ENCODE measurements at places on chromosomes 2 and 18. TPM values are rescaled to one million over a fixed set of nuclear protein-coding genes. Genes with fewer than 3 reads are reported as not detected.

Gene KYNU
- total RNA-seq = 2.1 TPM

Gene SERPINB7
- total RNA-seq = not detected

DNA sequence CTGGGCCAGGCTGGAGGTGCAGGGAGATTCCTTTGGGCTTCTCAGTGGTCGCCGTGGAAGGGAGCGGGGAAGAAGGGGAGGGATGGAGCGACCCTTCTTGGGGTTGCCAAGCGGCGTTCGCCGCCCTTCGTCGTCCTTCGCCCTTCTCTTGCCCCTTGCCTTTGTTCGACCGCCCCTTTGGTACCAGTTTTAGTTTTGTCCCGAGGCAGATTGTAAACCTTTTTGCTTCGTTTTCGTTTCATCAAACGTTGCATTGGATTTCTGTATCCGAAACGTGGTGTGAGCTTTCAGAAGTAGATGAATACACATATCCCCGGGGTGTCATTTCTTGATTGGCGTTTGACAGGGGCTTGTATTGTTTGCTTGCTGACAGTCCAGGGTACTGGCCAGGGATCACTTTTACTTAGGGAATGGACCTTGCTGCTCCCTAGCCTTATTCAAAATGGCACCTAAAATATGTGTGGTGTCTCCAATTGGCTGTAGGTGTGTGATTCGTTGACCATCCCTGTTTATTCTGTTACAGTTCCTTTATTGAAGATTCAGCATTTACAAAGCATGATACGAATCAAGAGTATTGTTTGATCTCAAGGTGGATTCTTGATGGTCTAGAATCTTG lies 788 bp downstream of the USP14 start:
- DNase-seq = no peak

DNA sequence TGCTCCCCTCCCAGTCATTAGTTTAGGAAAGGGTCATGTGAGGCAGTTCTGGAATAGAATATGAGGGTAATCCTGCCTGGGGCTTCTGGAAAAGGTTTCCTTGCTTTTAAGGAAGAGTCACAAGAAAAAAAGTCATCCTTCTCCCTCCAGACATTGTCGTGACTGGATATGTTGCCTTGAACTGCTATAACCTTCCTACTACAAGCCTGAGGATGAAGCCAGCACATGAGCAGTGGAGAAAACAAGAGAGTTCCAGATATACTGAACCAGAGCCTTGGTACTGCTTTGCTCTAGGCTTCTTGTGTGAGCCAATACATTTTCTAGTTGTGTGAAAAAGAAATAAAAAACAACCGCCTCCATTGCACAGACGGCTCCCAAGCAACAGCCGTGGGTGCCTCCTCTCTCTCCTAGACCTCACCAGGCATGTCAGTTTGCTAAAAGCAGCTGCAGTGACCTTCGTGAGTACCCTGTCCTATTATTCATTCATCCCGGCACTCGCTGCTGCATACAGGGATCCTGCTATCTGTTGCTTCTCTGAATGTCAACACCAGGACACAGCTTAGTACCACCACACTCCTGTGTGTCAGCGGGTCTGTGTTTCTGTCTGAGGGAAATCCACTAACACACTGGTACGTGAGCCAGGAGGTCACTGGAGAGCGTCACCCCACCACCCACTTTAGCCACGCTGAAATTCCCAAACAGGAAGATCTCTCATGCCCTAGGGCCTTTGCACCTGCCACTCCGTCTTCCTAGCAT lies 186.7 kb downstream of the KLHL29 start:
- DNase-seq = no peak

DNA sequence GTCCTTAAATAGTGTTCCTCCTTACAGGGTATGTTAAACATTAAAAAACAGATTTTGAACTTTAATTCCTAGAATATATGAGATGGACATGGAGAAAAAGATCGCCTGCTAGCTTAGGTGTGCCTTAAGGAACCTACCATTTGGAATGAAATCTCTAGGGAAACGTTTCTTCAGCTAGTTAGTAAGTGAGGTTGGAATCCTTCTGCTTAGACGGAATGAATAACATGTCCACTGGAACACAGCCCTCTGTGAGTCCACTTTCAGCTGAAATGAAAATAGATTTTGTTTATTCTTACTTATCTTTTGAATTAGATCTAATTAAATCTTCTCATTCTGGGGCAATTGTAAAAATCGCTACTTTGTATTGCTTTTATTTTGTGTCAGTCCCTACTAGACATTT lies 28.4 kb downstream of the NAB1 start:
- DNase-seq = no peak

DNA sequence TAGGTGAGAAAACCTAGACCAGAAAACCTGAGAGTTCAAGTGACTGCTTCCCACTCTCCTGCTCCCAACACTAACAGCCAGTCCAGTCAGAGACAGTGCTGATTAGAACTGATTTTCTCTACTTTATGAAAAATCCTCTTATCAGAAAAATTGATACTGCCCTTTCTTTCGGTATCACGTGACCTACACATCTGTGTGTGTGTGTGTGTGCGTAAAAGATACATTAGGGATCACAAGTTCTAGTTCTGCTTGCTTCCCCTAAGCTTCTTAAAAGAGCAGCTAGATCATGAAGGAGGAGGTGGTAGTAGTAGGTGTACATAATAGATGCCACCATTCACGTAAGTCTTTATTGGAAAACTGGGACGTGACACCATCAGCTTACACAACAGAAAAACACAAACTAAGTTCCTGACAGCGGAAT lies 1.5 kb downstream of the ARL5A start:
- no peak for DNase-seq

- no peak for DNase-seq
Observed at GRCh38 chr2:64092502-64092901, 51.7 kb downstream of the PELI1 start.

DNA sequence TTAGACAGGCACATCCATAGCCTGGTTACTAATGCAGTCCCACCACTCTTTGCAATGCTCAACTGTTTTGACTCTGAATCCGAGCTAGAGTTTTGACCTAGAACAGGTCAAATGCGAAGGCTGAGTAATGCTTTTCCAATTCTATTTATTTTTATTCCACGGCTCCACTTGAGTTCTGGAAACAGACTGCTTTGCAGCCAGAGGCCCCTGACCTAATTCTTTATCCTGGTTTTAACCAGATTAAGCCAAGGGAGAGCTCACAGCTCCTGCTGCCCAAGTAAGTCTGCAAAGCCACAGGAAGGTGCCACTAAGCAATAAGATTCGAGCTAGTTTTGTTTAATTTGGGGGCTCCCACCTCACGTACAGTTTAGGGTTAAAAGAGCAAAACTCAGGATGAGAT lies 51.4 kb downstream of the MREG start:
- DNase-seq = no peak
